Subcutaneous preadipocyte (primary cell): ENCODE measurements at places on chromosomes 11 and 22. TPM values are rescaled to one million over a fixed set of nuclear protein-coding genes. Genes with fewer than 3 reads are reported as not detected.

TMEM45B gene
- total RNA-seq = not detected in 2 replicates

CLTCL1 gene
- 7.4 and 9.6 TPM in 2 replicates for total RNA-seq

MMP27 gene
- under 0.01 TPM in 1 of 2 replicates, not detected in the other for total RNA-seq

UNC93B1 gene
- total RNA-seq = 18.7 and 19.7 TPM in 2 replicates

SCGB1A1 gene
- total RNA-seq = not detected in 2 replicates

OOSP2 gene
- not detected in 2 replicates for total RNA-seq

RASL10A gene
- total RNA-seq = not detected in 2 replicates

SLC22A8 gene
- total RNA-seq = not detected in 2 replicates

TMEM191B gene
- 0.39 and 1.5 TPM in 2 replicates for total RNA-seq

ADAMTS8 gene
- 5.3 and 7.7 TPM in 2 replicates for total RNA-seq

KIF18A gene
- 14.0 and 22.1 TPM in 2 replicates for total RNA-seq

KRTAP5-7 gene
- 0.37 TPM in 1 of 2 replicates, not detected in the other for total RNA-seq

OR51I1 gene
- total RNA-seq = not detected in 2 replicates

GRAP2 gene
- total RNA-seq = not detected in 2 replicates

SPATA19 gene
- not detected in 2 replicates for total RNA-seq

OR52W1 gene
- total RNA-seq = not detected in 2 replicates

HBD gene
- total RNA-seq = not detected in 2 replicates

TIMP3 gene
- 65.4 and 75.3 TPM in 2 replicates for total RNA-seq
